ENCODE measurements at places on chromosomes 13 and 19. TPM values are rescaled to one million over a fixed set of nuclear protein-coding genes. Genes with fewer than 3 reads are reported as not detected.
A peak's percentile ranks its signal among the peaks of the same experiment; 100 is the strongest.

The KLK15 gene
- not detected for total RNA-seq

The ZNF534 gene
- 0.42 TPM for total RNA-seq

The DLL3 gene
- not detected for total RNA-seq

The PLIN5 gene
- 8.3 TPM for total RNA-seq

The MAP2K2 gene
- total RNA-seq: 119 TPM

The ZNF846 gene
- 21.7 TPM for total RNA-seq

The RASGRP4 gene
- total RNA-seq: 4.1 TPM

- H3K36me3 ChIP-seq: no peaks in the 10 kb centered on the region
- H3K4me1 ChIP-seq: no peaks in the 10 kb centered on the region
- no peaks in the 10 kb centered on the region for H3K27me3 ChIP-seq
- no peak for DNase-seq
- H3K27ac ChIP-seq: no peak overlapping the region
- H3K4me3 ChIP-seq: no peak overlapping the region
These were observed 40.9 kb upstream of the KPNA3 start for GRCh38 chr13:49833402-49833801.

DNA sequence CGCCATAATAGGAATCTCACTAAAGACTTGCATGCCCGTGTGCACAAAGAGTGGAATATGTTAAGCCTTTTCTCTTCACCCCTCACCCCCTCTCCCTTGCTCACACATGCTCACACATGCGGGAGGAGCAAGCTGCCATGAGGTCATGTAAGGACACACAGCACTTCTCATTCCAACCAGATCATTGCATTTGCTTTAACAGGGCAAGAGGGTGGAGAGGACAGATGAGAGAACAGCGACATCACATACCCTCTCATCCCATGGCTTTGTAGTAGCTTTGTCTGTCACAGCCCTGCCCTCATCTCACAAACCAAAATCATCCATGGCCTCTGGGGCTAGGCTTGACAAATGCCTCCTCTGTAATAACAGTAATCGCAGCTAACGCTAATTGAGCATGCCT, 145.6 kb upstream of the FRY start:
- no peaks in the 10 kb centered on the region for H3K36me3 ChIP-seq
- DNase-seq: no peak
- H3K4me3 ChIP-seq: no peak overlapping the region
- peaks cover 10% of the 10 kb centered on the region for H3K4me1 ChIP-seq

DNA sequence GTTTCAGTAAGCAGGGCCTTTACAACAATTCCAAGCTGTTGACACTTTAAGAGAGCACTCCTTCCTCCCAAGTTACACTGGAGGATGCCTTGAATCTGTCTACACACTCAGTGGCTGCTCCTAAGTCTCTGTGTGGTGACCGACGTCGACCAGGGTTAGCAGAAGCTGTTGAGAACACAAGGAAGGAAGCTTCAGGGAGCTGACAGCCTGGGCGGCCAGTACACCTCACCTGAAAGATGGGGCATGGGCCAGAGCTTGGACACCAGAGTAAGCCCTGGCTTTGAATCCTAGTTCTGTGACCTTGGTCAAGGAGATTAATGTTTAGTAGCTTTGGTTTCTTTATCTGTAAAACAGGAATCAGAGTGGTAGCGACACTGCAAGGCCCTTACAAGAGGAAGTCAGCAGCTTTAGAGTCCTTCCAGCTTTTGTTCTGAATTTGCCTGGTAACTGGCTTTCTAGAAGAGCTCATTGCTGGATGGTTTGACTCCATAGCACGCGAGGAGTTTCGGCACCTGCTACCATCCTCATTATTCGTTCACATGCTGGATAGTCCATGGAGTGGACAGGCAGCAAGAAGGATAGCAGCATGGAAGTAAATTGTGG, 214.2 kb downstream of the FGF9 start:
- no peak overlapping the region for H3K4me3 ChIP-seq
- DNase-seq: no peak
- H3K27ac ChIP-seq: no peak overlapping the region
- H3K27me3 ChIP-seq: no peaks in the 10 kb centered on the region
- peaks cover 4% of the 10 kb centered on the region for H3K4me1 ChIP-seq

- H3K27me3 ChIP-seq: peaks cover 8% of the 10 kb centered on the region
- peak; percentile 93 for DNase-seq
- H3K36me3 ChIP-seq: peaks cover 23% of the 10 kb centered on the region
- peaks cover 8% of the 10 kb centered on the region for H3K4me1 ChIP-seq
These were observed at the start of gene ZNF578 for GRCh38 chr19:52453324-52454094. Gene ZNF578 (plus strand): TSS chr19:52453553. CDS start chr19:52501846, 48,293 bp downstream.

DNA sequence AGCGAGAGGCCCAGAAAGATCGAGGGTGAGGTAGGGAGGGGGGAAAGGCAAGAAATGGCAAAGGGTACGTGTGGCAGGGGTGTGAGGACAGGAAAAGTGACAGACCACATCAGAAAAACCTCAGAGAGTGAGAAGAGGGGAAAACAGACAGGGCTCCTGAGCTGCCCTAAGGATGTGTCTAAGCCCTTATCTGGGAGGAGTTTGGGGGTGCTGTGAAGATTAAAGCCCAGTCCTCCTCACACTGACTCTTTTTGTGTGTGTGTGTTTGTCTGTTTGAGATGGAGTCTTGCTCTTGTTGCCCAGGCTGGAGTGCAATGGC, 703 bp upstream of the PTH2 start:
- H3K4me1 ChIP-seq: peaks cover 42% of the 10 kb centered on the region
- H3K27me3 ChIP-seq: peaks cover 99% of the 10 kb centered on the region
- no peak overlapping the region for H3K4me3 ChIP-seq
- H3K36me3 ChIP-seq: no peaks in the 10 kb centered on the region

DNA sequence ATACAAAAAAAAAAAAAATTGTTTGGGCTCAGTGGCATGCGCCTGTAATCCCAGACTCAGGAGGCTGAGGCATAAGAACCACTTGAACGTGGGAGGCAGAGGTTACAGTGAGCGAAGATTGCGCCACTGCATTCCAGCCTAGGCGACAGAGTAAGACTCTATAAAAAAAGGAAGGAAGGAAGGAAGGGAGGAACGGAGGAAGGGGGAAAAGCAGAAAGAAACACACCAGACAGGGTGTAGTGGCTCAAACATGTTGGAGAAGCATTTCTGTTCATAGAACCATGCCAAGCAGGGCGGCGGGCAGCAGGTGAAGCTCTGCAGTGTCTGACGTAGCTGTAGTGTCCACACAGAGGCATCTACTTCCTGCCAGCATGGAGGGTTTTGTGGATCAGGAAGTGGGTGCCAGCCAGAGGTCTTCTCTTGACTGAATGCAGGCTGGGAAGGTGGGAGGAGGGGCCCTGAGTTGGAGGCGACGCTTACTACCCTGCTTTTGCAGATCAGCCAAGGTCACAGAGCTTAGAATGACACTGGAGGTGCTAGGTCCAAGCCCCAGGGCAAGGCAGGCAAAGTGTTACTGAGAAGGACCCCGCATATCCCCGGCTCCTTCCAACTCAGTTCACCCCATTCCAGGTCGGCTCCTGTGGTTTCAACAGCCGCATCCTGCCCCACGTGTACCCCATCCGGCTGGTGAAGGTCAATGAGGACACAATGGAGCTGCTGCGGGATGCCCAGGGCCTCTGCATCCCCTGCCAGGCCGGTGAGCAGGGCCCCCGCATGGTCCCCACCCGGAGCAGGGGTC, 11.6 kb upstream of the PGLS start:
- DNase-seq: no peak
- H3K27ac ChIP-seq: peak overlapping the region; percentile 18

DNA sequence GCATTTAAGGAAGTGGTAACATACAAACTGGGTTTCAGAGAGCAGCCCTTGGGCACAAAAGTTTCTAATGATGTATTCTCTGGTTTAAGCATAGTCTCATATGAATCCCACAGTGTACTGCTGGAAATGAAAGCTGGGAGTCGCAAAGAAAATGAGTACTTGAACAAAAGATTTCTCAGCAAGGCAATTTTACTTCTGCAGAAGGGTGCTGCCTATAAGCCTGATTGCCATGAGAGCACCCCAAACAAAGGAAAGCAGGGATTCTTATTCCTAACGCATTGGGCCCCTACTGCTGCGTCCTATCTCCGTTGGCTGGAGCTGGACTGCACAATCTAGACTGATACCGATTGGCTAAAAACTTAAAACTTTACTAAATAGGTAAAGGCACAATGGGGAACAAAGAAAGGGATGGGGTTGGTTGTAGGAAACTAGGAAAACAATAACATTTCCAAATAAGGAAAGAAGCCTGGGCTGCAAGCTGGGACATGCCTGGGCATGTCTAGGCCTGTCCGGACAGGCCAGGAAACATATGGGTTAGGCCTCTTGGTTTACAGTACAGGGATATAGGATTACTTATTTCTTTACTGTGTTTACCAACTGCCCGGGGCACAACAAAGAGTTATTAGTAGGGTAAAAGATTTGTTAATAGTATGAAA, 27.4 kb upstream of the VN1R4 start:
- no peak for DNase-seq
- no peak overlapping the region for H3K27ac ChIP-seq
- no peaks in the 10 kb centered on the region for H3K27me3 ChIP-seq
- no peaks in the 10 kb centered on the region for H3K36me3 ChIP-seq
- H3K4me3 ChIP-seq: no peak overlapping the region

- H3K27me3 ChIP-seq: no peaks in the 10 kb centered on the region
- no peak for DNase-seq
- H3K36me3 ChIP-seq: no peaks in the 10 kb centered on the region
- no peak overlapping the region for H3K27ac ChIP-seq
- H3K4me3 ChIP-seq: no peak overlapping the region
- H3K4me1 ChIP-seq: no peaks in the 10 kb centered on the region
These were observed 30.7 kb downstream of the CEACAM1 start for GRCh38 chr19:42497492-42498168.

GRCh38 chr19:3613818-3614661, 7.4 kb upstream of the TBXA2R start:
- H3K36me3 ChIP-seq: peaks cover 5% of the 10 kb centered on the region
- no peak overlapping the region for H3K4me3 ChIP-seq
- DNase-seq: no peak
- H3K27ac ChIP-seq: peak overlapping the region; percentile 78

GRCh38 chr13:64248371-64249065, 2832.9 kb upstream of the PCDH20 start:
- H3K27me3 ChIP-seq: no peaks in the 10 kb centered on the region
- H3K27ac ChIP-seq: no peak overlapping the region
- H3K4me3 ChIP-seq: no peak overlapping the region
- H3K4me1 ChIP-seq: no peaks in the 10 kb centered on the region
- no peak for DNase-seq

DNA sequence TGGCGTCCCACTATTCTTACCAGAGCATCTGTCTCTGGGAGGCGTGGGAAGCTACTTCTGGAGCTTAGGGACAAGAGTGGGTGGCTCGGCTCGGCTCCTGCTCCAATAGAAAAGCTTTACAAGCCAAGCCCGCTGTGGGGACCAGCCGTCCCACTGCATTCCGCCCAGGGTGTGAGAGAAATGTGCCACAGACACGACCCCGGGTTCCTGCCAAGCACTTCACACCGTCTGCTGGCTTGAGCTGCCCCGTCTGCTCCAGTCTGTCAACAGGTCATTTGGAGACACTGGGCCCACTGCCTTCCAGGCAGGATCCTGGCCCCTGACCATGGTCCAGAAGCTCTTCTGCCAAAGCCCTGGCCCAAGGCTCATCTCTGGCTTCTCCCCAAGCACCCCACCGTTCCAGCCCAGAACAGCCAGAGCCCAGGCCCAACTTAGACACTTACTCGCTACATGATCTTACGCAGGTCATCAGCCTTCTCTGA, 6.5 kb upstream of the FKRP start:
- H3K4me1 ChIP-seq: peaks cover 72% of the 10 kb centered on the region
- H3K36me3 ChIP-seq: peaks cover 39% of the 10 kb centered on the region
- peak overlapping the region; percentile 79 for H3K27ac ChIP-seq
- H3K27me3 ChIP-seq: no peaks in the 10 kb centered on the region
- H3K4me3 ChIP-seq: no peak overlapping the region

DNA sequence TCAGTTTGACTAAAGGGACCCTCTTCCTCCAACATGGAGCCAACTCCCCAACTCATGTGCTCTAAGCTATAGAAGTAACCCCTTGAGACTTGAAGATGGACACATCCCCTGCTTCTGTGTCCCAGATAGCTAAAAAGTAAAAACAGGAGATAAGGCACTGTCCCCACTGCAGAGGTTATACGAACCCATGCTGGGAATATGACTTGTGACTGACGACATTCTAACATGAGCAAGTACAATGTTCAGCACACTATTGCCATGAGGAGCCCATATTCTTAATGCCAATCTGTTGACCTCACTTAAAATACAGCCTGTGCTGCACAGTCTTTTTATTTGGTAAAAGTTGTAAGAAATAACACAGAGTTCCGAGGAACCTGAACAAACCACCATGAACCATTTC, 71.4 kb downstream of the ABCC4 start:
- no peaks in the 10 kb centered on the region for H3K27me3 ChIP-seq
- H3K4me1 ChIP-seq: no peaks in the 10 kb centered on the region
- DNase-seq: no peak
- no peak overlapping the region for H3K27ac ChIP-seq
- H3K4me3 ChIP-seq: no peak overlapping the region
